ENCODE measurements at places on chromosomes 1 and 21.

DNA sequence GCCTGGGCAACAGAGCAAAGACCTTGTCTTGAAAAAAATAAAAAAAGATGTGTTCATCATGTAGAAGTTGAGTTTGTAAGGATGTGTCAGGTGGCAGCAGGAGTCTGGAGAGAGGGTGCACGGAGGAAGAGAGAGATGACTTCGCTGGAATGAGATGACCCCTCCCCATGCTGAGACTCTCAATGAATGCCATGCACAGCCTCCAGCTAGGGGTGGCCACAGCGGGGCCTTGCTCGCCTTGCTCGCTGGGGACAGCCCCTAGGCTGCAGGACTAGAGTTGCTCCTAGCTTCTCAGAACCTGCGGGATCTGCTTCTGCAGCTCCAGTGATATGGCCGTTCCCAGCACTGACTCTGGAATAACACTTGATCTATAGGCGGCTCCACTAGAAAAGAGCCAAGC, 6.6 kb upstream of the C2CD2 start:
- no peak for DNase-seq

GRCh38 chr1:246161626-246162025, 345.5 kb downstream of the SMYD3 start:
- DNase-seq, result no peak

DNA sequence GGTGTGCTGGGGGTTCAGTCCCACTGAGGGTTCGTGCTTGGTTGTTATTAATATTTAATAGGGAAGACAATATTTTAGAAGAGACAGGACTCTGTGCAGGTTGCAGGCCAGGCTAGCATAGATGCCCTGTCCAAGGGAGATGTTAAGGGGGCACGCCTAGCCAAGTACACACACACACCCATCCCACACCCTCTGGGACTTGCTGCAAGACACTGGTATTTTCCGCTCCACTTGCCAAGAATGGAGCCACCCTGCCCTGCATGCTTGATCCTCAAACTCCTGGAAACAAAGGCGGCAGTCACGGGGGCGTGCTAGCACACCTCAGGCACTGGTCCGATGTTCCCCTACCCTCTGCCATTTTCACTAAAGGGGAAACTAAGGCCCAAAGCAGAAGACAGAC, 99.1 kb downstream of the MRPL37 start:
- DNase-seq, result no peak

- no peak for DNase-seq
These were observed 1.7 kb upstream of the EPS8L3 start for GRCh38 chr1:109765483-109765815.

DNA sequence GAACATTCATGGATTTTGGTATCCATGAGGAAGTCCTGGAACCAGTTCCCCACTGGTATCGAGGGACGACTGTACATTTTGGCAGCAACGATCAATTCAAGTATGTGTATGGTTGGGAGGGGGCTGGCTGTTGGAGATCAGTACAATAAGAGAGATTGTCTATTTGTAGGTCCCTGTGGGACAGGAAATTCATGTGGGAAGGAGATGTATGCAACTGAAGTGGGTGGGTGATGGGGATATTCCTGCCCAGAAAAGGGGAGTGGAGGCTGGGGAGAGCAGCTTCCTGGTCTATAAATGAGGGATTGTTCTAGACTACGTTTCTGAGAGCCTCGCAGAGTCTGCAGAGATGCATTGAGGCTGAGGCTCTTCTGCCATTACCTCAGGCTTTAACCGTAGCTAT, 140.2 kb upstream of the MAGI3 start:
- no peak for DNase-seq

GRCh38 chr1:7089497-7089896, 304.2 kb downstream of the CAMTA1 start:
- no peak for DNase-seq

GRCh38 chr1:247857069-247857984, at the start of gene TRIM58:
TRIM58 (plus strand) TSS chr1:247857187; CDS start chr1:247857247, 60 bp downstream.
- no peak for DNase-seq

- no peak for DNase-seq
These were observed 153.2 kb downstream of the LRIG2 start for GRCh38 chr1:113226148-113226547.

GRCh38 chr1:177923441-177923840, 46.4 kb downstream of the SEC16B start:
- DNase-seq, result no peak

DNA sequence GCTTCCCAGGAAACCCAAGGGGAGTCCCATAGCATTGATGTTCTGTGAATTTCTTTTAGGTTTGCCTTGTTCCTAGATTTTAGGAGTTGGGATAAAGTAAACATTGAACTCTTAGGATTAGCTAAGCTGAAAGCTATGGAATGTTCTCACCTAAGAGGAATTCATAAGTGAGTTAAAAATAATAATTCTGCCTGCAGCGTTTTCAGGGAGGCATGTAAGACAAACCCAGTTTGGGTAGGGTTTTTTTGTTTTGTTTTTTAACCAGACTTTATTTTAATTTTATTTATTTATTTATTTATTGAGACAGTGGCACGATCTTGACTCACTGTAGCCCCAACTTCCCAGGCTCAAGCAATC, 28.9 kb upstream of the CD101 start:
- no peak for DNase-seq

DNA sequence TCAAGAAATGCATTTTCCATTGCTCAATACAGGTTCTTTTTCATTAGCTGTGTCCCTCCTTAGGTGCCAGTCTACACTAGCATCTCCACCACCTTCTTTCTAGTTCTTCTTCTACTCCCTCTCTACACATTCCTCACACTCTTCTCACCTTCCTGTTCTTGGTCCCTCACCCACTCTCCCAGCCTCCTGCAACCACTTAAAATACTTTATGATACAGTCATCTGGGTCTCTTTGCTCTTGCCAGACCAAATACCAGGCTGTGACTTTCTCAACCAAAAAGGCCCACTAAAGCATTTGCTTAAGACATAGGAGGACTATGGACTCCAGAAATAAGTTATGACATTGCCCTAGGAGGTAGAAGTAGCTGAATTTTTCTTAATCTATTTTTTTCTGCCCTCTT, 35.1 kb downstream of the PIGM start:
- DNase-seq, result no peak

DNA sequence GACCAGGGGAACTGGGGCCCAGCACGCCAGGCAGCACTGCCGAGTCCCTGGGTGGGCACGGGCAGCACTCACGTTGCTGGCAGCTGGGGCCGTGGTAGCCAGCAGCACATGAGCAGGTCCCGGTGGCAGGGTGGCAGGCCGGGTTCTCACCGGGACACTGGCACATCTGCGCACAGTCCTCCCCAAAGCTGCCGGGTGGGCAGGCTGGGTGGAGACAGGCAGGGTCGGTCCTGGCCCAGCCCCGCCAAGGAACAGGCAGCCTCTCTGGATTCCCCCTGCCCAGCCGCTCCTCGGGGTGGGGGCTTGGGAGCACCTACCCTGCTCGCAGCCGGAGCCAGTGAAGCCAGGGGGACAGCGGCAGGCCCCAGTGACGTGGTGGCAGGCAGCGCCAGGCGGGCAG, 42.5 kb downstream of the ARHGEF16 start:
- no peak for DNase-seq

- DNase-seq, result no peak
These were observed 254.8 kb upstream of the PLXNA2 start for GRCh38 chr1:208499026-208499425.

- no peak for DNase-seq
These were observed 30.8 kb upstream of the PTPRF start for GRCh38 chr1:43499898-43500297.

DNA sequence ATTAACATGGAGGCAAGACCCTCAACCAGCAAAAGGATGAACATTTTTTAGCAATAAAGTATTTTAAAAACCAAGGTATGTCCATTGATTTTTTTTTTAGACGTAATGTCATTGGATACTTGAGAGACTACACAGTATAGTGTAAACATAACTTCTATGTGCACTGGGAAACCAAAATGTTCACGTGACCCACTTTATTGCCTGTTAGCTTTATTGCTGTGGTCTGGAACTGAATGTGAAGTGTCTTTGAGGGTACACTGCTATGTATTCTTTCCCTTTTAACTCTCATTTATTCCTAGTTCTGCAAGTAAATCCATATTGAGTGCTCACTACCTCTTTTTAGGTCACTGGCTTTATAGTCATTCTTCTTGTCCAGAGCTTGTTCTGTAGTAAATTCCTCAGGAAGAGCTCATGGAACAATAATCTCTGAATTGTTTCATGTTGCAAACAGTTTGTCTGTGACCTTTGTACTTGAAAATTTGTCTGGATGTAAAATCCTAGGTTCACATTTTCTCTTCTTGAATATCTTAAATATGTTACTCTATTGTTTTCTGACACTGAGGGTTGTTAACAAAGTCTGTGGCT, 20.6 kb downstream of the ABCD3 start:
- DNase-seq, result no peak

DNA sequence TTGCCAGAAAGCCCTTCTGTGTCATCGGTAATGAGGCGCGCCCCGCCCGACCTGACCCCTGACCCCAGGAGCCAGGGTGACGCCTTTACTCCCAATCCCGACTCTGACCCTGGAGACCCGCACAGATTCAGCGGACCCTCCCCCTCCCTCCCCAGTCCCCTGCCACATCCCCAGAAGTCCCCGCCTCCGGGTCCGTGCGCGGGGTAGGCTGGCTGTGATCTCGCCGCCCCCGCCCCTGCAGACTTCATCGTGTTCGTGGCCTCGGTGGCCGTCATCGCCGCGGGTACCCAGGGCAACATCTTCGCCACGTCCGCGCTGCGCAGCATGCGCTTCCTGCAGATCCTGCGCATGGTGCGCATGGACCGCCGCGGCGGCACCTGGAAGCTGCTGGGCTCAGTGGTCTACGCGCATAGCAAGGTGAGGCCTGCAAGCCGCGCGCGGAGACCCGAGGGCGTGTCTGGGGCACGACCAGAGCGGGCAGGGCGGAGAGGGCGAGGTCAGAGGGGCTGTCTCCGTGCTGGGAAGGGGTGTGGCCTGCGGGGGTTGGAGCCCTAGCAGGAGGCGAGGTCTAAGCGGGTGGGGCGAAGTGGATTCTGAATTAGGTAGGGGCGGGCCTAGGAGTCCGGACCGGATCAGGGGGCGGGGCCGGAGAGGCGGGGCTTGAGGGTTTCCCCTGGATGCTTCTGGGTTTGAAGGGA, 34.8 kb downstream of the KCNQ4 start:
- DNase-seq, result no peak

DNA sequence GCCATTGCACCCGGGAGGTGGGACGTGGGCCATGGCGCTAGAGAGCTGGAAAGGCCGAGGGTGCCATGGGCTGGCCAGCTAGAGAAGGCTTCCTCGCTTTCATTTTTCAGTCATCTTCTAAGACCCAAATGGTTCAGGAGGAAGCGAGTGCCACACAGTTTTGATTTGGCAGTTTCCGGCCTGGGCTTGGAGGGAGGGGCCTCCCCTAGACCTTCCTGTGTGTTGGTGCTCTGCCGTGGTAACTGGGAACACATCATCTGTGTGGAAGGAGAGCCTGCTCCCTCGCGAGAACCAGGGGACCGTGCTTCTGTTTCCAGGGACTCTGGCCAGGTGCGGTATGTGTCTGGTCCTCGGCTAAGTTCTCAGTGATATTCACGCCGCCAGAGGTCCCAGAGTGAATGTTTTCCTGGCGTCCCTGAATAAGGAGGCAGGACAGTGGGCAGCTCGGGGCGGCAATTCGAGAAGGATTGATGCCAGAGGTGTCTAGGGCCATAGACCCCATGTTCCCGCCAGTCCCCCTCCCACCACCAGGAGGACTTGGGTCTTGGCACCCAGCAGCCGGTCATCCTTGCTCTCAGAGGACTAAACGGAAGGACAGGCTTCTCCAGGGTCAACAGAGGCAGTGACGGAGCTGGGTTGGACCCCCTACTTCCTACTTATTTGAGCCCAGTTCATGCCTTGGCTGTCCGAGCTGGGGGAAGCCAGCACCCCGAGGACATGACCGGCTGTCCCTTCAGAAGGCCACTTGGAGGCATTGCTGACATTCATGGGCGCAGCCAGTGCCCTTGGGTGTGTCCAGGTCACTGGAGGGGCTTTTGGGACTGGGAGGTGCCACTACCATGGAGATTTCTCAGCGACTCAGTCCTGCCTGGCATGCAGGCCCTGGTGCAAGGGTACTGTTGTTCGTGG, 2.7 kb upstream of the NPHP4 start:
- DNase-seq, result no peak

- DNase-seq, result no peak
These were observed 10.5 kb downstream of the BRINP2 start for GRCh38 chr1:177181280-177181630.

GRCh38 chr1:113399062-113399583, 8.8 kb downstream of the MAGI3 start:
- no peak for DNase-seq

- no peak for DNase-seq
These were observed 832 bp downstream of the MRPL20 start for GRCh38 chr1:1406101-1406820.

- no peak for DNase-seq
These were observed 4.7 kb downstream of the ZBTB7B start for GRCh38 chr1:155007251-155007828.

- no peak for DNase-seq
These were observed 97.7 kb upstream of the S1PR1 start for GRCh38 chr1:101139130-101139529.

DNA sequence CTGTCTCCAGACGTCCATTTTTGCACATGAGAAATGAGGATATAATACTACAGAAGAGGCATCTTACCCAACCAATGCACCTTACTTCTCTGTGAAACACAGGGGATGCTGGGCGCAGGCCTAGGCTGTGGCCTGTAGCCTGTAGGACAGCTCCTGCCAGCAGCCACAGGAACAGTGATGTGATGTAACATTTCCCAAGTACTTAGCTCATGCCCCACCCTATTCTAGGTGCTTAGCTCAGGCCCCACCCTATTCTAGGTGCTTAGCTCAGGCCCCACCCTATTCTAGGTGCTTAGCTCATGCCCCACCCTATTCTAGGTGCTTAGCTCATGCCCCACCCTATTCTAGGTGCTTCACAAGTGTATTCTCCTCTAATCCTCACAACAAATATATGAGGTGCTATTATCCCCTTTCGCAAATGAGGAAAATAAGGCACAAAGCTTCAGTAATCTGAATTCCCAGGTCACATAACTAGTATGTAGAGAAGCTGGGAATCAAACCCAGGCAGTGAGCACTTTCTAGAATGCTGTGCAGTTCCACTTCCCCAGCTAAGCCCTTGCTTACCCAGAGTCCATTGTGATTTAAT, 4.6 kb upstream of the NAXE start:
- no peak for DNase-seq

GRCh38 chr1:7570311-7570710, 200.8 kb upstream of the VAMP3 start:
- DNase-seq, result no peak

- no peak for DNase-seq
These were observed 81.0 kb upstream of the KCNK2 start for GRCh38 chr1:215001419-215002021.

- no peak for DNase-seq
These were observed 4.7 kb downstream of the WRAP73 start for GRCh38 chr1:3645247-3645646.

Data from cortex of kidney (tissue), 1 donor.